NCI-H2029 (cell line): ENCODE measurements at places on chromosomes 12 and 14.

- no peak for DNase-seq
These were observed 1002.3 kb downstream of the FLRT2 start for GRCh38 chr14:86532219-86532618.

DNA sequence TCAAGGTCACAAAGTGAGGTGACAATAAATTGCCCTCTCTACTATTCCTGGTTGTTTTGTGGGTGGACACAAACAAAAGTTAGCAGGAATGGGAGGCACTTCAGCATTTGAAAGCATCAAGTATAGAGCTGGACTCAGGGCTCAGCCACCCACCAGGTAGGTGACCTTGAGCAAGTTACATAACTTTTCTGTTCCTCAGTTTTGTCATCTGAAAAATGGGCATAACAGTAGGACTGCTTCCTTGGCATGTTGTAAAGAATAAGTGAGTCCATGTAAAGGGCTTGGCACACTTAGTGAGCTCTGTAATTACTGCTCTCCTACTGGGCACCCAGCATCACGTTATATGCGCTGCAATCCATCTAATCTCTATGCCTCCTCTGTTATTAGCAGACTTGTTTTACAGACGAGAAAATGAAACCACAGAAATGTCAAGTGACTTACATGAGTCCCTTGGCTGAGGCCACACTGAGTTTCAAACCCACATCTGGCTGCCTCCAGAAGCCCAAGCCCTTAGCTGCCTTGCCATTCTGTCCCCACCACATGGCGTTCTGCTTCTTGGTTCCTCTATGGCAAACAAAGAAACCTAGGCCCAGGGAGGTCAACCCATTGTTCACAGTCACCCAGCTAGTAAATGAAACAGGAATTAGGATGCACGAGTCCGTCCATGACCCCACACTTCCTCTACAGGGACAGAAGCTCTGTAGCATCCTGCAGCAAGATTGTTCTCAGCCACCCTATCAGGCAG, 63.2 kb upstream of the SLC24A4 start:
- DNase-seq, result no peak

- no peak for DNase-seq
These were observed 50.0 kb downstream of the FIGNL2 start for GRCh38 chr12:51798501-51798900.

DNA sequence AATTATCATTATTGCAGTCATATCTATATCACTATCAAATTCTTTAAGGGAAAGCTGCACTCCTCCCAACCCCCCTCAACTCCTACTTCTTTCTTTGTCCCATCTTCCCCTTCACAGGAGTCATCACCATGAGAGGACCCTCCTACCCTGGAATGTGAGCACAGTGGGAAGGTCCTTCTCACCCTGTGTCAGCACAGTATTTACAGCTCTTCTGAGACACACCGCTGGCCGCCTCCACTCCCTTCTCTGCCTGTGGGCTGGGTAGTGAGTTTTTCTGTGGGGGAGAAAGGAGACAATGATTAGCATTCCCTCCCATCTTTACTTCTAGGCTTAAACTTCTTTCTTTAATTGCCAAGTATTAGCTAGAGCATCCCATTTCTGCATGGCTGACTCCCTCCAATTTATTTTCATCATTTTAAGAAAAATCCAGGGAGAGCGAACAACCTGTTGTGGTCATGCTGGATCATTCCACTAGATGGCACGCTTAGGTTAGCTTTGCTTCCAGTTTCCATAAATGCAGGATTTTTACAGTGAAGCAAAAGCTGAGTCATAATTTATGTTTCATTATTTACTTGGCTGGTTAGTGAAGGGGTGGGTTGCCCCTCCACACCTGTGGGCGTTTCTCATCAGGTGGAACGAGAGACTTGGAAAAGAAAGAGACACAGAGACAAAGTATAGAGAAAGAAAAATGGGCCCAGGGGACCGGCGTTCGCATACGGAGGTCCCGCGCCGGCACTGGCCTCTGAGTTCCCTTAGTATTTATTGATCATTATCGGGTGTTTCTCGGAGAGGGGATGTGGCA, 188.5 kb downstream of the ALX1 start:
- peak; percentile 59 for DNase-seq

DNA sequence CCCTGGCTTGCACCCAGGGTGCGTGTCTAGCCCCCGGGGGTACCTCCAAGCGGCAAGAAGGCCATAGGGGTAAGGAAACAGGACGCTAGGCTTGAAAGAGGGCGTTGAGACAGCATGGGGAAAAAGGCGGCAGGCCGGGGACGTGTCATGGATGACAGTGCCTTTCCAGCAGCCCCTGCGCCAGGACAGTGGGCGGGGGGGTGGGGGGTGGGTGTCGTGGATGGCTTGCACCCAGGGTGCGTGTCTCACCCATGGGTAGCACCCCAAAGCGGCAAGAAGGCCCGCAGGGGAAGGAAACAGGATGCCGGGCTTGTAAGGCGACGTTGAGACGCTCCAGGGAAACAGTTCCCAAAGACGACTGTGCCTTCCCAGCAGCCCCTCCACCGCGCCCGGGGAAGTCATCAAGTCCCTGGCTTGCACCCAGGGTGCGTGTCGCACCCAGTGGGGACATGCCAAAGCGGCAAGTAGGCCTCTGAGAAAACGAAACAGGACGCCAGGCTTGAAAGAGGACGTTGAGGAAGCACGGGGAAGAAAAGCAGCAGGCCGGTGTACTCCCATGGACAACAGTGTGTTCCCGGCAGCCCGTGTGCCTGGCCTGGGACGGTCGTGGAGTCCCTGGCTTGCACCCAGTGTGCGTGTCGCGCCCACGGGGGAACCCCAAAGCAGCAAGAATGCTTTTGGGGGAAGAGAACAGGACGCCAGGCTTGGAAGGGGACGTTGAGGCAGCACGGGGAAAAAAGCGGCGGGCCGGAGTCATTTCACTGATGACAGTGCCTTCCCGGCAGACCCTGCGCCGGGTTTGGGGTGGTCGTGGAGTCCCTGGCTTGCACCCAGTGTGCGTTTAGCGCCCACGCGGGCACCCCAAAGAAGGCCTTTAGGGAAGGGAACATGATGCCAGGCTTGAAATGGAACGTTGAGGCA, 163.5 kb upstream of the ALG10B start:
- no peak for DNase-seq

- DNase-seq, result no peak
These were observed at the start of gene EVL for GRCh38 chr14:100065111-100065871. EVL (plus strand) TSS chr14:100065422; CDS start chr14:100065501, 79 bp downstream.

DNA sequence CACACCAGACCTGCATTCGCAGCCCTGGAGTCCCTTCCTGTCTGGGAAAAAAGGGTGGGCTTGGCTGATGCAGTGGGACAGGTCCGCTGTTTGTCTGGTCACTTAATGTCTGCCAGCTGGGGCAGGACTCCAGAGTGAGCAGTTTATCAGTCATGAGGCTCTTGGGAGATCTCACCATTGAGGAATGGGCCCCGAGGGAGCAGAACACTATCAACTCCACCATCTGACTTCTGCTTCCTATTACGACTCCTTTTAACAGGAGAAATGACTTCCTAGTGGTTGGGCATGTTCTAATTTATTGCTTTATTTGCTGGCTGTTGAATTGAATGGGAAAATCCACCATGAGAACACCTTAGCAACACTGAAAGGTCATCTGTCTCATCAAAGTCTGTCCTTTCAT, 182.5 kb upstream of the RASSF8 start:
- no peak for DNase-seq

DNA sequence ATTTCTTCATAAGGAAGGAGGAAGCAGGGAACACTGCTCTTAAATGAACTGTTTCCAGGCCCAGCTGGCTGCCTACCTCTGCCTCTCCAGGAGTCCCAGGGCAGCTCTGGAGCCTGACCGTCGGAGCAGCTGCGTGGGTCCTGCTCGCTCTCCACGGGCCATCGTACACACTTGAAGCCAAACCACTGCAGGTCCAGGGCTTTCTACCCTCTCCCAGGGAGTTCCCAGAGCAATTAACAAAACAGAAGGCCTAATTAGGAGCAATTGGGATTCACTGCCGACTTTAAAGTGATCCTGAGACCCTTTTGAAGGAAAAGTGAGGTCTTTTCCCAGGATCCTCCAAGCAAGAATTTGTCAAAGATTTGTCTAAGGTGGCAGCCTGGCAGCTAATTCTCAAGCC, 76.9 kb downstream of the OTX2 start:
- DNase-seq, result no peak
